ENCODE measurements at places on chromosomes 12 and 14.

- no peak for DNase-seq
Measured at GRCh38 chr12:8037046-8037663, 4.6 kb downstream of the FOXJ2 start.

DNA sequence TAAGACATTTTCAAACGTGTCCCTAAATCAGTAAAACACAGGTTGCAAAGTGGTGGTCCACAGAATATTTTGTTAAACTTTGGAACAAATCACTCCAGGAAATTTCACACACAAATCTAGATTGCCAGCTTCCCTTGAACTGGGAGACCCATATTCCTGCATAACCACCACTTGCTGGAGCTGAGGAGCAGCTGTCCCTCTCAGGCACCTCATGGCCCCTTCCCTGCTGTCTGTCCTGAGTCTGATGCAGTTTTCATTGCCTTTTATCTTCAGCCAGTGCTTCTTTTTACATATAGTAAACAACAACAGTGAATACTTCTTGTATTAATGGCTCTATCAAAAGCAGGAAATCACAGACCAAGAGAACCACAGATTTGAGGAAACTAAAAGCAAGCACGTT, 289.3 kb downstream of the MED13L start:
- no peak for DNase-seq

GRCh38 chr14:102493096-102493495, 16.5 kb downstream of the ANKRD9 start:
- DNase-seq = no peak

GRCh38 chr12:112238441-112238840, 113.1 kb downstream of the TRAFD1 start:
- no peak for DNase-seq

DNA sequence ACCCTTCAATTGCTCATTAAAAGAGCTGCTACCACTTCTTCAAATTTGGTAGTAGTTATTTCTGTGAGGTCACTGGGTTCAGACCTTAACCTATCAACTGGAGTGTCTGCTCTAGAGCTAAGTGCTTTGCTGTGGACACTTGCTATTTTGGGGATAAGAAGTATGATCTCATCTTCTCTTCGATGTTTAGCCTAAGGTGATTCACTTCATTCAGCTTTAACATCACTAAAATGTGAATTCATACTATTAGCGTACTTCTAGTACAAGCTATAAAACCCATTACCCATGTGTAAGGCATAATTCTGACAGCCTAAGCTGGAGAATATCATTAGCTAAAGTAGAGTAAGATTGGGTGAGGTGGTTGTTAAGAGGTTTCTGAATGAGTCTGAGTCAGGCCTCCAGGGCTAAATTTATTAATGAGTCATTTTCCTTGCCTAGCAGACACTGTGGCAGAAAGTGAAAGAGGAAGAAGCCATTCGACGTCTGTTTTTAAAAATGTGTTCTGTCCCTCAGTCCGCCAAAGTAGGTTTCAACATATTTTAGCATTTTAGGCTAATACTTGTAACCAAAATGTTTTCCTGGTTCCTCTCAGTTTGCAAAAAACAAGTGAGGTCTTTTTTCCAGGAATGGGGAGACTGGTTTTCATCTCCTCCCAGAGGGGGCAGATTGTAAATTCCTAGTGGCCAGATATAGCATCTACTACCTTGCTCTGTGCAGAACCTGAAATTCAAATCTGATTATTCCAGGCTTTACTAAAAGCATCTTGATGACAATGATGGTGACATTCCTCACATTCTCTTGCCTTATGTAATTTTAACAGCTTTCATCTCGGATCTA, 103.6 kb downstream of the SSPN start:
- no peak for DNase-seq

GRCh38 chr12:9943240-9943639, 11.1 kb upstream of the CLEC2A start:
- DNase-seq = no peak

- no peak for DNase-seq
Measured at GRCh38 chr12:13602172-13602571, 379.2 kb downstream of the GRIN2B start.

GRCh38 chr12:124481257-124481750, 86.1 kb downstream of the NCOR2 start:
- peak; percentile 61 for DNase-seq

DNA sequence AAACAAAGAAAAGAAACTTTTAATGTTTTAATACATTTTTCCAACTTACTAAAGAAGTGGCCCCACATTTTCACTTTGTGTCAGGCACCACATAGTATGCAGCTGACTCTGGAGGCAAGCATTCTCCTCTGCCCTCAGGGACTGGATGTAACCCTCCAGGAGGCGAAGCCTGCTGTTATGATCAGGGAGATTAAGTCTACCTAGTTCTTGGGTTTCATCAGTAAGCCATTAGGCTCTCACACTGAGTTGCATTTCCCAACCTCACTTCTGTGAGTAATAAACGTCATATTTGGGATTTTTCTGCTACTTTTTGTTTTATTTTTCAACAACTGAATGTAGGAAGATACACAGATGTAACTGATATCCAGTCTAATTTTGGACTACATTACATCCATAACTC, 101.2 kb upstream of the LRFN5 start:
- DNase-seq = no peak

- peak; percentile 70 for DNase-seq
Measured at GRCh38 chr12:58888131-58888783, 32.0 kb downstream of the LRIG3 start.
